ENCODE measurements at places on chromosomes 7 and 10.

DNA sequence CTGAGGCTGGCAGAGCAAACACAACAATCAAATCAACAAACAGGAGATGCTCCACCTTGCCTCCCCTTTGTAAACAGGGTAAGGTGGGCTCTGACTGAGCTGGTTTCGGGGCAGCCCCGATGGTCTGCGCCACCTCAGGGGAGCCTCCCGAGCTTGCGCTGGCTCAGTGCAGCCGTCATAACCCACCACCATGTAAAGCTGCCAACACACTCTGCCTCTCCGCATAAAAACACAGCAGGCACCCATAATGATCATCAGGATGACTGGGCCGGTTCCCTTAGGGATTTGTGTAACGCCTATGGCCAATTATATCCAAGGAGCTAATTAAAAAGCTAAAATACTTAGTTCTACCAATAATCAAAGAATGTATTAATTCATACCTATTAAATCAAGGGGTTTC is 124.5 kb downstream of the PRPF18 start:
- DNase-seq = no peak

DNA sequence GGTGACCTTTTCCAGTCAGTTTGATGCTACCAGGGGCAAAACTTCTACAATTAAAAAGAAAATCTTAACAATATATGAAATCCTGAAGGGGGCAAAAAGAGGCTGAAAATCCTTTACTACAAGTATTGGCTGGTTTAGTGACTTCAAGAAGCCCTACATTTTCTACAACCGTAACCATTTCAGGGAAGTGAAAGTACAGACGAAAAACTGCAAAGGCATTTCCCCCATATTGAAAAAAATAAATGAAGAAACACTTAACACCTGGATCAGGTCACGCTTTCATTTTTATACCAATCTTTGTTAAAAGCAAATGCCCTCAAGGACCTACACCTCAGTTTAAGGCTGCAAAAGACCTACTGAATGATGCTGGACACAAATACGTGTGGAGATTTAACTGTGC is 38.6 kb downstream of the IL6 start:
- DNase-seq = no peak

- DNase-seq = no peak
These were observed 70.1 kb downstream of the RNF133 start for GRCh38 chr7:122628651-122629411.

- no peak for DNase-seq
These were observed 22.2 kb downstream of the TYW1B start for GRCh38 chr7:72805526-72806494.

DNA sequence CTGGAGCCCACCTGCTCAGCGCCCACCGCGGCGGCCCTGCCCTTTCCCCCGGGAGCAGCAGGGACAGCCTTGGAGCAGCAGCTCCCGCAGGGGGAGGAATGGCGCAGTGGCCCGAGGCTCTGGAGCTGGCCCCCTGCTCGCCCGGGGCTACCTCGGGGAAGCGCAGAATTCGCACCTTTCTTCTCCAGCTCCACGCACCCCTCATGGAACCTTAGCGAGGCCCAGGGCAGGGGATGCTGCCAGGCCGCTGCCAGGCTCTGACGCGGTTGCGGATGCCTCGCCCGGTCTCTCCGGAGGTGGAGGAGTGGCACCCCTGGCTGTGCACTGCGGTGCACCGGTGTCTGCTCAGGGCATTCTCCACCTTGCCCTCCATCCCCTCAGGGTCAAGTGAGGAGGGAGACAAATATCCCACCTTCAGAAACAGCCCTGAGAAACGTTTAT is 84.9 kb upstream of the MKI67 start:
- no peak for DNase-seq

DNA sequence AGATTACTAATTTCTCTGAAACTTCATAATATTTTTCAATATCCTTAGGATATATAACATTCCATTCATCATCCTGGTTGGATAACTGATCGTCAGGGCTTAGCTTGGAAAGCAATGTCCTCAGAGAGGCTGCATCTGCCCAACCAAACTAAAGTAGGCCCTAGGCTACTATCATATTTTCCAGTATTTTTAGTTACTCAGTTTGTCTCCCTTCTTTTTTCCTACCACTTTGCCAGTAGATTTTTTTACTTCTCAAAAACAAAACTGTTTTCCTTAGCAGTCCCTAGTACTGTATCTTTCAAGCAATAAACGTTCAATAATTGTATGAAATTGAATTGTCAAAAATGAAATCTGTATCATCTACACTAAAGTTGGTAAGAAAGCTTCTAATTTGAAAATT is 452.0 kb downstream of the TFEC start:
- no peak for DNase-seq

DNA sequence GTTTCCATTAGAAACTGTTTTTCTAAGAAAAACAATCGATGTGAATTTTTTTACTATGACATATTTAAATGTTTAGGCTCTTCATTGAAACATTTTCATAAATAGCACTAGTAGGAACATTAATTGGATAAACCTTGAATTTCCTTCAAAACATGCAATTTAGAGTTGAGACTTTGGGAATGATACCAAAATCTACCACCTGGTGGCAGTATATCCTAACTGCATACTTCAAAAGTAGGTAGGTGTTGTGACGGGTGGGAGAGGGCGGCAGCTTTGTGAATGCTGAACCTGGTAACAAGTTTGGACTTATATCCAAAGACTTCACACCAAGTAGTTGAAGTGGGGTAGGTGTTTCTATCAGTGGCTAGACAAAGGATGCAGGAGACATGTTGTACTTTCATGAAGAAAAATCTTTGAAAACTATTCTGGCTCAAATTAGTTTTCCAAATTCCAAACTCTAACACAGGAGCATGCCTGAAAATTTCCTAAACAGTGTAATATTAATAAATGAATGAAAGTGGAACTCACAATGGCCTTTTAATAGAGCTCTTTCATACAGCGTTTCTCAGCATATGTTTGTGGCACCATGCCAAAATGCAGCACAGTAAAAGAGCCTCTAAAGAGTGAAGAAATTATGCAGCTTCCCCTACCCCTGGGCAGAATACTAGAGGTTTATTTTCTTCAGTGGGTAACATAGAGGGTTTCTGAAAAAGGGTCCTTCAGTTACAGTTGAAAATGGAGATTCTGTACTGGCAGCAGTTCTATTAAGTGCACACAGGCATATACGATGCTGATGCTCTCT is 201.0 kb upstream of the TPK1 start:
- DNase-seq = peak; percentile 31

GRCh38 chr10:3525832-3526449 is 259.1 kb downstream of the KLF6 start:
- no peak for DNase-seq

- DNase-seq = no peak
These were observed 31.2 kb downstream of the GSTO2 start for GRCh38 chr10:104300002-104300735.

GRCh38 chr10:120988751-120989150 is 137.6 kb downstream of the WDR11 start:
- no peak for DNase-seq

- no peak for DNase-seq
These were observed 38.0 kb upstream of the SPOCK2 start for GRCh38 chr10:72126184-72126871.

DNA sequence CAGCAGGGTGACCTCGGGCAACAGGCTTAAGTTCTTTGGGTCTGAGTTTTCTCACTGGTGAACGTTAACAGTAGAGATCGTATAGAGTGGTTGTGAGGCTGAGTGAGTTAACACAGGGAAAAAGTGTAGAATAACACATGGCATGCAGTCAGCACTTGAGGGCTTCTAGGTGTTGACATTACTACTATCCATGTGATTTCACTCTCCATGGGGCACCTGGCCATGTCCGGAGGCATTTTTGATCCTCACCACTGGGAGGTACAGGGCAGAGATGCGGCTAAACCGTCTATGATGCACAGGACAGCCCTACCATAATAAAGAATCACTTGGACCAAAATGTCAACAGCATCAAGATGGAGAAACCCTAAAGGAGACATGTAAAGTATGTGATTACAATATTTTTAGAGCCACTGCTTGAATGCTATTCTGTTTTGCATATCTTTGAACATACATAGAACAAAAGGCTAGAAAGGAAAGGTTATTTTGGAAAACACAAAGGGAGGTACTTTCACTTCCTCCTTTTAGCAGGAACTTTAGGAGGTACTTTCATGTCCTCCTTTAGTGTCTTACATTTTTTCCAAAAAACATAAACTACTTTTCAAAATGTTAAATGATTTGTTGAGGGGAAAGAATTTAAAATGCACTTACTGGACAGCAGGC is 44.3 kb downstream of the NOD1 start:
- DNase-seq = no peak

DNA sequence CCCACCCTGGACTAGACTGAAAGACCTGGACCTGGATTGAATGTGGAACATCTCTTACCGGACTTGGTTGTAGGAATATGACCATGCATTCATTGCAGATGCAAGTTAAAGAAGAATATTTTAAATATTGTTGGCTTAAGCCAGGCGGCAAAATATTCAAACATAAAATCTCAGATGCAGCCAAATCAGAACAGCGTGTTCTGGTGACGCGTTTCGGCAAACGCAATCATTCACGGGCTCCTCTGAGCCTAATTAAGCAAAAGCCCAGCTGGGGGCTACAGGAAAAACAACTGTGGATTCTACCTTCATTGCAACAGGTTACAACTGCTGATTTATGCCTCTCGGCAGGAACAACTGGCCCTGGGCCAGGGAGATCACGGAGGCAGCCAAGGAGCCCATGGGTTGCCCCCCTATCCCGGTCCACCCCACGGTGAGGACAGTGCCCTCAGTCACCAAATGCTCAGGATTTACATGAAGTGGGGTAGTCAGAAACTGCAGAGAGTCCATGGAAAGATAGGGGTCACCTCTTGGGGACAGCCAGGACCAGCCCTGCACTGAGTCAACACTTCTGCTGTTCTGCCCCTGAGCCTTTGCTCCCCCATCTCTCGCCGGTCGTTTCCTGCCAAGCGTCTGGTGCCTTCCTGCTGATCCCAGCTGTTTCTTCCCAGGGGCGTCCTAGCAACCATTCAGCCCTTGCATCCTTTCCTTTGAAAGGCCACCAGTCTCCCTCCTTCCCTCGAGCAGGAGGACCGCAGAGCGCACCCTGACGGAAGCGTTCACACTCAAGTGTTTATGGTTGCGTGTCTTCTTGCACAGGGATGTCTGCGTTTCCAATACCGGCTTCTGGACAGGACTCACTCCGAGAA is 64.4 kb upstream of the SFMBT2 start:
- DNase-seq = no peak

GRCh38 chr10:117723343-117723742 is 180.8 kb downstream of the EMX2 start:
- no peak for DNase-seq

GRCh38 chr10:75048669-75049098 is 62.8 kb upstream of the SAMD8 start:
- DNase-seq = no peak

- no peak for DNase-seq
These were observed 92.6 kb downstream of the CHST15 start for GRCh38 chr10:124000792-124001201.

DNA sequence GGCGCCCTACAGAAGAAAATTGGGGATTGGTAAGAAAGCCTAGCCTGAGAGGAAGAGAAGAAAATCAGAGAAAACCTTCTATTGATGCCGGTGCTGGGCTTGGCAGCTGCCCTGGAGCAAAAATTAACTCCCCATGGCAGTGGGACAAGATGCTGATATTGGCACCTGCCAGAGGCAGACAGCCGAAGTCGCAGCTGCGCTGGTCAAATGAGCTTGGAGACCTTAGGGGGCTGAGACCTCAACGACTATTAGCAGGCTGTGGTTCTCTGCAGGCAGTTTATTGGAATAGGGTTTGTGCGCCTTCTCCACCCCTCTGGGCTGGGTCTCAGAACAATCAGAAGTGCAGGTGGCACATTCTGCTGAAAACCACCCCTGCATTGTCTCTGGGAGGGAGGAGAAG is 213.7 kb downstream of the GFRA1 start:
- DNase-seq = no peak

DNA sequence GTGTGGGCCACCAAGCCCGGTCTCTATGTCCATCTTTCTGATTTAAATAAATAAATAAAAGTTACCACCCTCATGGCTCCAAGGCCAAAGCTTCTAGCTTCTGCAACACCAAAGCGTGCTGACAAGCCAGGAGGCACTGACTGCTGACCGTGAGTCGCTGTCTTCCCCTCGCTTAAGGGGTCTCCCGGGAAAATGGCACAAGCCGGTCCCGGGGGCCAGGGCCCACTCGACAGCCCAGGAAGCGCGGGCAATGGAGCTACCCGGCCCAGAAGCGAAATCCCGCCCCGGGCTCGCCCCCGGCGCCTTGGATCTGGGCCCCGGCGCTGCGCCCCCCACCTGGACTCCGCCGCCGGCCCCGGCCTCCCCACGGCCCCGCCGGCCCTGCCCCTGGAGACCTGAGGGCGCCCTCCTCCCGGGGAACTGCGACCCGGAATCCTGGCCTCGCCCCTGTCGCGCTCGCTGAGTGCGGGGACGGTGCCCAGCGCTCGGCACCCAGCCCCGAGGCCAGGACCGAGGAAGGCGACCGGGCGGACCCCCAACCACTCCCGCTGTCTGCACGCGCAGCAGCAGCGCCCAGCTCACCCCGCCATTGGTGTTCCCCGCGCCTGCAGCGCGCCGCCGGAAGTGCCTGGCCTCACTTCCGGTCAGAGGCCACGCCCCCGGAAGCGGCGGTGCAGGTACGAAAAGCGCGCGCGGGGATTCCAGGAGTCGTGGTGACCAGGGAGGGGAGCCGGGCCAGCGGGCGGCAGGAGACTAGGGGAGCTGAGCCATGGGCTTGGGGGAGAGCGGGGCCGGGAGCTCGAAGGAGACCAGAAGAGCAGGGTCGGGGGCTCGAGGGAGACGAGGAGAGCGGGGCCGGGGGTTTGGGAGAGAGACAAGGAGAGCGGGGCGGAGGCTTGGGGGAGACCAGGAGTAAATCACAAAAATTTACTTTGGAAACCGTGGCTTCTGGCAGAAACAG is at the start of the genes MRM2 and NUDT1:
Gene MRM2, minus strand, starts transcription at position 626 of the 961 bp plus-strand sequence. Its CDS starts 36 bp downstream, at position 590.
Gene NUDT1, plus strand, starts transcription at position 647 of the 961 bp plus-strand sequence. CDS start 2,349 bp downstream, outside the sequence.
- peak; percentile 25 for DNase-seq
